AG09309 (cell line): ENCODE measurements at places on chromosomes 3 and 15.
A peak's percentile ranks its signal among the peaks of the same experiment; 100 is the strongest.

DNA sequence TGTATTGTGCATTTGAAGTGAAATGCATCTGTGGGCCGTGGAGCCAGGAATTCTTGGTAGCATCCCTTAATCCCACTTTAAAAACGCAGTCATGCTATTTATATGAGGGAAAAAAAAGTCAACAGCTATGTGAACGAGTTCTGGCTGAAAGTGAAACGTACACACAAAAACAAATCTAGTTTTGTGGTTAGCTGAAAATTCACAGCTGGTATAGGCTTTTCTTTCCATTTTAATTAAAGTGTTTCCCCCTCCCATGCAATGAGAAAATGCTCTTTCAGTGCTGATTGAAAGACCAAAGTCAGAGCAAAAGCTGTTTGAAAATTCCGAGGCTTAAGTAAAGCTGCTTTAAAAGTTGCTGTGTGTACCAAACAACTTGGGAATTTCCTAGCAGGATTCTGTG, 297.4 kb downstream of the PLCL2 start:
- no peak for DNase-seq

DNA sequence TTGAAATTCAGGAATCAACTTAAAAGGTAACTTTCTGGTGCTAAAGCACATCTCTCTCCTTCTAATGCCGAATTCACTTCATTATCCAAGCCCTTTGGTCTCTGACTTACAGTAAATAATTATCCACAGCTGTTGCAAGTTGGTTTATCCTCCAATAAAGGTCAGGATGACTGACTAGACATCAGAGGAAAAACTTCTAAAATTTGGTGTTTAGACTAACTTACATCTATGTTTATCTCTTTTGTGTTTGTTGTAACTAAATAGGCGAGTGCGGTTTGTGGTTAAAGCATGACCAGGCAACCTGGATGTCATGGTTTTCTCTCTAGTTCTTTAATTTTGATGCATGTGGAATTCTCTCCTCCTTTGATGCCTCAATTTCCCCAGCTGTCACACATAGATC, 237.4 kb upstream of the LRTM1 start:
- no peak for DNase-seq

DNA sequence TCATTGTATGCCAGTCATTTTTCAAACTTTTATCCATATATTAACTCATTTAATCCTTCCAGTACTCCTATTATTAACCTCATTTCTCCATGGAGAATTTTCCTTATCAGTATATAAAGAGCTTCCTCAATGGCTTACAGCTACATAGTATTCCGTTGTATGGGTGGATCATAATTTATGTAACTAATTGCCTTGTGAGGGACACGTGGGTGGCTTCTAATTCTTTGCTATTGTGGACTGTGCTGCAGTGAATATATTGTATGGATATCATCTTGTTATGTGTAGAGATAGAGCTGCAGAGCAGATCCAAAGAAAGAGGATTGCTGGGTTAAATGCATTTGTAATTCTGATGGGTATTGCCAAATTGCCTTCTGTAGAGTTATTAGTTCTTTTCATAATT, 25.2 kb downstream of the PML start:
- DNase-seq = no peak

DNA sequence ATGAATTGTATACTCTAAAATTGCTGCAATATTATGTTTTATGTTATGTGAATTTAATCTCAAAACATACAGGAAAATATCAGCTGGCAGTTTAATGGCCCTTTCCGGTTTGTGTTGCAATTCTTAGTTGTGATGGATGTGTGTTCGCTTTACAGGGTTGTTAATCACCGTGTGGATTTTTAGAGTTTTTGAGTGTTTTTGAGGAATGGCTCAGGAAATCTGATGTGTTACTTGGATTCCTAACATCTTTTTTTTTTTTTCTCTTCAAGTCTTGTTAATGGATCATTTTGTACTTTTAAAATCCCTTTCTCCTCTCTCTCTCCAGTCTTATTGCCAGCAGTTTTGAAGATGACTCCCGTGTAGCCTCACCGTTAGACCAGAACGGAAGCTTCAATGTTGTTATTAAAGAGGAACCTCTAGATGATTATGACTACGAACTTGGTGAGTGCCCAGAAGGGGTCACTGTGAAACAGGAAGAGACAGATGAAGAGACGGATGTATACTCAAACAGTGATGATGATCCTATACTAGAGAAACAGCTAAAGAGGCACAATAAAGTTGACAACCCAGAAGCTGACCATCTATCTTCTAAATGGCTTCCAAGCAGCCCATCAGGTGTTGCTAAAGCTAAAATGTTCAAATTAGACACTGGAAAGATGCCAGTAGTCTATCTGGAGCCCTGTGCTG, 35.7 kb downstream of the MGA start:
- no peak for DNase-seq

GRCh38 chr3:180294282-180295027, 257.7 kb upstream of the PEX5L start:
- no peak for DNase-seq

DNA sequence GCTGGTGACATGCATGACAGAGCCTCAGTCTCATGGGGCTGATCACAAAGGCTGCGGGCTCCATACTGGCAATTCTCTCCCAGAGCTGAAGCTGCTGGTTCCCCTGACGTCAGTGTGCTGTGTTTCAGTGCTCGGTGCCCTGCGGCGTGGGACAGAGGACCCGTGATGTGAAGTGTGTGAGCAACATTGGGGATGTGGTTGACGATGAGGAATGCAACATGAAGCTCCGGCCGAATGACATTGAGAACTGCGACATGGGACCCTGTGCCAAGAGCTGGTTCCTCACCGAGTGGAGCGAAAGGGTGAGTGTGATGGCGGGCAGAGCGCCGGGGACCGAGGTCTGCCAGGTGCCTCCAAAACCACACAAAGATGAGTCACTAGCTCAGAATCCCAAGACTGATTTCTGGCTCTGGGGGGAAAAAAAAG, 62.0 kb upstream of the NR2E3 start:
- no peak for DNase-seq

DNA sequence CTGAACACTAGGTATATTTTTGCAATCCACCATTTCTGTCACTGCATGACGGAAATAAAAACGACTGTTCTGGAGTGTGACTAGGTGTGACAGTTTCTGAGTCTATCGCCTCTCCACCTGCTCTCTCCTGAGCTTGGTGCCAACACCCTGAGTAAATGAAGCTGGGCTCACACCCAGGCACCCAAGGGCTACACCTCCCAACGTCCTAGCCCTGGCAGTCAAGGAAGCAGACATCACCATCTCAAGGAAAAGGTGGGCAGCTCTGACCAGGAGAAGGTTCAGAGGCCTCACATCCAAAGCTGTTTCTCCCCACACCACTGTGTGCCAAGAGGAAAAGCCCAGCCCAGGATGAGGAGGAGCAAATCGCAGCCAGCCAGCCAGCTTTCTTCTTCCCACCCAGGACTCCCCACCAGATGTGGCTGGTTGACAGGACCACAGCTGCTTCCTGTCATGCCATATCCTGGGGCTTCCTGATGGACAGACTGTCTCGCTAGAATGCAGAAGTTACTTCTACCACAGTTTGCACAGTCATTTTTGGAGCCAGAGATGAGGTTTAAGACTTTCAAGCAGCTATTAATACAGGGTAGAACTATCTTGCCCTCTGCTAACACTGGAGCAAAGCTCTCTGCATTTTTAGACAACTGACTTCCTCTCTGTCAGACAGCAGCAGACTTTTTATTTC, 3.3 kb downstream of the SCAMP2 start:
- no peak for DNase-seq

GRCh38 chr3:136136454-136136853, 59.7 kb downstream of the MSL2 start:
- no peak for DNase-seq

- DNase-seq = no peak
Observed at GRCh38 chr3:141764986-141765385, 1.8 kb downstream of the GRK7 start.

- no peak for DNase-seq
Observed at GRCh38 chr3:1381647-1382036, 288.8 kb downstream of the CNTN6 start.

- DNase-seq = no peak
Observed at GRCh38 chr15:45155739-45156138, 25.9 kb downstream of the DUOX1 start.

DNA sequence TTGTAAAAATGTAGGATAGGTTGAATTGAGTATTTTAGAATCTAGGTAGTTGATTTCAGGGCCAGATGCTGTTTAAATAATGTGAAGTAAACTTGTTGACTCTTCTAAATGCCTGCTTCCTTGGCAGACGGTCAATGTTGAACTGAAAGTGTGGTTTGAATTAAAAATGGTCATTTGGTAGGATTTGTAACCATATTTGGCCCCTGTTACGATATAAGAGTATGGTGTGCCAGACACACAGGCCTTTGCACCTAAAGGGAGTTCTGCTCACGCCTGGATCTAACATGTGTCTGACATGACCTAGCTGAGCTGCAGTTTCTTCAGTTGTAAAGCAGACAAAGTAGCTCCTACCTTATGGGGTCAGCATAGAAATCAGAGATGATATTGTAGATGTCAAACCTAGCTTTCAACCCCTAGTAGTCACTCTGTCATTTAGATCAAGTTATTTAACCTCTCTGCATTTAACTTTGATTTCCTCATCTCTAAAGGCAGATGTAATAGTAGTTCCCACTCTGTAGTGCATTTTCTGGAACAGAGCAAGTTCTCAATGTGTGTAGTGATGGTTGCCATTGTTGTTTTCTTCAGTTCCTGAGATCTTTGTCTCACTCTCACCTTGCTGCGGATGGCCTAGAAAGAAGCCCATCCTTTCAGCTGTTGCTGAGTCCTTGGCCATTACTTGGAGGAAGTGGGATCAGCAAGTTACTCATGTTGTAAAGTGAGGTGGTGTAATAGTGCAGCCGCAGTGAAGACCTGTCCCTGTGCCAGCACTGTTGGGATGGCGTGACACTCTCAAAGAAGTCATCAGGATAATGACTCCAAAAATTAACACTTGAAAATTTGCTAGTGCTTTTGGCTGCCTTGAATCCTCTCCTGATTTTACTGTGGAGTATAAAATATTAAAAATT, 90.2 kb downstream of the GHSR start:
- DNase-seq = peak; percentile 16

DNA sequence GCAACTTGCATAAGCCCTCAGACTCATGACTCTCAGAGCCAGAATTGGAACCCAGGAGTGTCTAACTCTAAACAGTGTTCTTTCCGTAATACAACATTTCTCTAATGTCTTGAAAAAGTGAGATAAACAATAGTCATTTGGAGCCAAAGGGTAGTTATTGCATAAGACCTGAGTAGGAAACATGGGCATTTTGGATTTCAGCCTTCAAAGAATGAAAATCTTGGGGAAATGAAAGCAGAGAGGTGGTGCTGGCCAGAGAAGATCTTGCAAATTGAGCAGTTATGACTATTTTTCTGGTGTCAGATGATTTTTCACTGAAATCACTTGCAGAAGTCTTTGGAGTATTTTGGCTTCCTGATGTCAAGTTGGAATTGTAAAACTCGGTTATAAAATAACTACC, 379.4 kb downstream of the DIPK2A start:
- DNase-seq = no peak
